Naive thymus-derived CD8-positive, alpha-beta T cell (primary cell): ENCODE measurements at places on chromosomes 7 and 10. TPM values are rescaled to one million over a fixed set of nuclear protein-coding genes. Genes with fewer than 3 reads are reported as not detected.
A peak's percentile ranks its signal among the peaks of the same experiment; 100 is the strongest.

The MGAM2 gene
- not detected for total RNA-seq

The SLC39A12 gene
- total RNA-seq: not detected

The SPDYE16 gene
- 0.26 TPM for total RNA-seq

The NEUROG3 gene
- not detected for total RNA-seq

The HGF gene
- total RNA-seq: not detected

The PHYH gene
- 18.6 TPM for total RNA-seq

The LMOD2 gene
- total RNA-seq: not detected

The APBB1IP gene
- 102 TPM for total RNA-seq

The GIMAP4 gene
- 403 TPM for total RNA-seq

The HTRA1 gene
- not detected for total RNA-seq

DNA sequence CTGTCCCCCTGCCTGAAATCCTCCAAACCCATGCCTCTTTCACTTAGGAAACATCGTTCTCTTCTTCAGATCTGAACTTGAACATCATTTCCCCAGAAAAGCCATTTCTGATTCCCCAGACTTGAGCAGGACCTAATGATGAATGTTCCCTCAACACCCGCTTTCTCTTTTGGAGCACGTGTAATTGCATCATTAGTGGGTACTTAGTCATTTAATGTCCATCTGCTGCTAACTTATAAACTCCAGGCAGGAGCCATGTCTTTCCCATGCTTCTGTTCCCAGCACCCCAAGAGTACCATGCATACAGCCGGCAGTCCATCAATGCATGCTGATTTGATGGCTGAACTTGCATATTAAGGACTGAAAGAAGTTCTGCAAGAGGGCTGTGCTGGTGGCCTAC lies 36.5 kb upstream of the ECHDC3 start:
- H3K27ac ChIP-seq: no peak overlapping the region
- no peaks in the 10 kb centered on the region for H3K27me3 ChIP-seq
- DNase-seq: no peak
- peaks cover 6% of the 10 kb centered on the region for H3K4me1 ChIP-seq
- no peak overlapping the region for H3K4me3 ChIP-seq

- no peak overlapping the region for H3K27ac ChIP-seq
- peaks cover 6% of the 10 kb centered on the region for H3K4me1 ChIP-seq
- H3K36me3 ChIP-seq: no peaks in the 10 kb centered on the region
- no peak overlapping the region for H3K4me3 ChIP-seq
- no peak for DNase-seq
Observed at GRCh38 chr7:90212149-90212495, 582 bp downstream of the STEAP2 start.

GRCh38 chr10:64397125-64397524 lies 875.9 kb downstream of the REEP3 start:
- no peaks in the 10 kb centered on the region for H3K36me3 ChIP-seq
- no peaks in the 10 kb centered on the region for H3K27me3 ChIP-seq
- no peak for DNase-seq
- H3K4me3 ChIP-seq: no peak overlapping the region

GRCh38 chr7:142793156-142793555 lies 22.4 kb downstream of the PRSS2 start:
- H3K27ac ChIP-seq: peak overlapping the region; percentile 100
- peak overlapping the region; percentile 95 for H3K4me3 ChIP-seq
- no peaks in the 10 kb centered on the region for H3K27me3 ChIP-seq
- H3K36me3 ChIP-seq: peaks cover 48% of the 10 kb centered on the region

DNA sequence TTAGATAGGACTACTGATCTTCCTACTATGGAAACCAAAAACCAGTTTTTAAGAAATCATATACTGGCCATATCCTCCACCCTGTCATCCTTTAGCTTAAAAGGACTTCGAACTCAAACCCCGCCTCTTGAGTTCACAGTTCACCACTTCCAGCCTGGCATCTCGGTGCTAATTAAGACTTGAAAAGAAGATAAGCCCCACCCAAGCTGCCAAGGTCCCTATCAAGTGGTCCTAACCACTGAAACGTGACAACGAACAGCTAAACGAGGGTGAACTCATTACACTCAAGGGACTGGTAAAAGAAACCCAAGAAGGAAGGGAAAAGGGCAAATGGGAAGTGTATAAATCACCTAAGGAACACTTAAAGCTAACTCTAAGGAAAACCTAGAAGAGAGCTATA lies 16.1 kb downstream of the COL17A1 start:
- H3K4me1 ChIP-seq: no peaks in the 10 kb centered on the region
- no peaks in the 10 kb centered on the region for H3K36me3 ChIP-seq

DNA sequence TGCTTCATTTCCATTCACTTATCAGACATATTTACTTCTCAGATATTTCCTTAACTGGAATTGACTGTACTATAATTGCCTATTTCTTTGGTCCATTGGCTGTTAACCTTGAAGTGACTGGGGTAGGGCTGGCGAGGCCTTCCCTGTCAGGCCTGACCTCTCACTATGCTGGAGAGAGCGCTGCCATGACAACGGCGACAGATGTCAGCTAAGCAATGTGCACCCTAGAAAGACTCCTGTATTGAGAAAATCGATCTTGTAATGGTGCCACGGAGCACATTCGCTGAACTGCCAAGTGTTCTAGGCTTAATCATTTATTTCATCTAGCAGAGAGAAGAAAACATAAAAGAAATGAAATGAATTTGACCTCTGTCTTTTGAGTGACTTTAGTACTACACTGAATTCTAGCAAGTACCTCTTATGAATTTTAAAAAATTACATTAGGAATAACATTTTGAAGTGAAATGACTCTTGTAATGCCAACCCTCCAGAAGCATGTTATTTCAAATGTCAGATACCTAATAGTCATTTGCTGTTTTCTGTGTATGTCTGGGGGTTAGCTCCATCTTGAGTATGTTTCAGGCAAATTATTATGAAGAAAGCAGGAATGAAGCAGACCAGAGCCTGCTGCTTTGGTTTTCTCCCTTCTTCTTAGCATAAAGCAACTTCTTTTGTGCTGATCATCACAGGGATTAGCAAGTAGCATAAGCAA lies 148.0 kb downstream of the SNX10 start:
- no peaks in the 10 kb centered on the region for H3K4me1 ChIP-seq
- H3K36me3 ChIP-seq: no peaks in the 10 kb centered on the region
- DNase-seq: no peak
- H3K27me3 ChIP-seq: peaks cover 1% of the 10 kb centered on the region
- no peak overlapping the region for H3K27ac ChIP-seq

DNA sequence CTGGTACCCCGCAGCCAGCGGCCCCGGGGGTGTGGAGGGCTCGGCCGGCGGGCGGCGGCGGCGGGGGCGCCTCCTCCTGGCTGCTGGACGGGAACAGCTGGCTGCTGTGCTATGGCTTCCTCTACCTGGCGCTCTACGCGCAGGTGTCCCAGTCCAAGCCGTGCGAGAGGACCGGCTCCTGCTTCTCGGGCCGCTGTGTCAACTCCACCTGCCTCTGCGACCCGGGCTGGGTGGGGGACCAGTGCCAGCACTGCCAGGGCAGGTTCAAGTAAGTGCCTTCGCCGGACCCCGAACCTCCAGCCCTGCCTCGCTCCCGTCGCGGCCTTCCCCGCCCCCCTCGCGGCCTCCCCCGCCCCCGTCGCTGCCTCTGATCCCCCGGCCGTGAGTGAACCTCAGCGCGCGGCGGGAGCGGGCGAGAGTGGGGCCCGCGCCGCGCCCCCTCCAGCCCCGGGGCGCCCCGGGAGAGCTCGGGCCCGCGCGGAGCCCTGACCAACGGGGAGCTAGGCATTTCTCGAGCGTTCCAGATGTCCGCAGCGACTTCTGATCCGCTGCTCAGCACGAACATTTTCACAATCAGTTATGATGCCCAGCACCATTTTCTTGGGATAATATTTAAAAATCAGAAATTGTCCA lies 727 bp downstream of the ATRNL1 start:
- no peak overlapping the region for H3K27ac ChIP-seq
- peaks cover 5% of the 10 kb centered on the region for H3K4me1 ChIP-seq
- peaks cover 63% of the 10 kb centered on the region for H3K27me3 ChIP-seq
- DNase-seq: peak; percentile 12
- peak overlapping the region; percentile 38 for H3K4me3 ChIP-seq

GRCh38 chr7:55250313-55250712 lies 114.8 kb upstream of the LANCL2 start:
- H3K4me3 ChIP-seq: no peak overlapping the region
- peaks cover 60% of the 10 kb centered on the region for H3K27me3 ChIP-seq
- peaks cover 8% of the 10 kb centered on the region for H3K4me1 ChIP-seq

DNA sequence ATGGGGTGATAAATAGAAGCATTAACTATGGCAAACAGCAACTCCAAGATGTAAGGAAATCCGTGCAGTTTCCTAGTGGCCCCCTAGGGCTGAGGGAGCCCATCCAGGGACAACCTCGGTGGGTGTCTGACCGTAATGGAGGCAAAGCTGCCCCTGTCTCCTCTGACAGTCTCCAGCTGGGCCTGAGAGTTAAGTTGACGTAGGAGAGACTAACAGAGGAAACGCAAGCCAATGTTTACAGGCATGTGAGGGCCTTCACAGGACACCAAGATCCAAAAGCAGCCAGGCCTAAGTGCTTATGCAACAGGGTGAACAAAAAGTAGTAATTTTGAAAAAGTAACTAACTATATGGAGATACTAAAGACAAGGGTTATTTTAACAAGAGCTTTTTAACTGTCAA lies 330.0 kb upstream of the C7orf33 start:
- no peak for DNase-seq
- no peak overlapping the region for H3K4me3 ChIP-seq
- H3K27ac ChIP-seq: no peak overlapping the region
- no peaks in the 10 kb centered on the region for H3K36me3 ChIP-seq
- H3K27me3 ChIP-seq: peaks cover 11% of the 10 kb centered on the region

GRCh38 chr10:102649797-102650654 lies 5.7 kb downstream of the TRIM8 start:
- no peaks in the 10 kb centered on the region for H3K27me3 ChIP-seq
- peak overlapping the region; percentile 91 for H3K27ac ChIP-seq
- H3K36me3 ChIP-seq: peaks cover 6% of the 10 kb centered on the region
- no peak for DNase-seq

DNA sequence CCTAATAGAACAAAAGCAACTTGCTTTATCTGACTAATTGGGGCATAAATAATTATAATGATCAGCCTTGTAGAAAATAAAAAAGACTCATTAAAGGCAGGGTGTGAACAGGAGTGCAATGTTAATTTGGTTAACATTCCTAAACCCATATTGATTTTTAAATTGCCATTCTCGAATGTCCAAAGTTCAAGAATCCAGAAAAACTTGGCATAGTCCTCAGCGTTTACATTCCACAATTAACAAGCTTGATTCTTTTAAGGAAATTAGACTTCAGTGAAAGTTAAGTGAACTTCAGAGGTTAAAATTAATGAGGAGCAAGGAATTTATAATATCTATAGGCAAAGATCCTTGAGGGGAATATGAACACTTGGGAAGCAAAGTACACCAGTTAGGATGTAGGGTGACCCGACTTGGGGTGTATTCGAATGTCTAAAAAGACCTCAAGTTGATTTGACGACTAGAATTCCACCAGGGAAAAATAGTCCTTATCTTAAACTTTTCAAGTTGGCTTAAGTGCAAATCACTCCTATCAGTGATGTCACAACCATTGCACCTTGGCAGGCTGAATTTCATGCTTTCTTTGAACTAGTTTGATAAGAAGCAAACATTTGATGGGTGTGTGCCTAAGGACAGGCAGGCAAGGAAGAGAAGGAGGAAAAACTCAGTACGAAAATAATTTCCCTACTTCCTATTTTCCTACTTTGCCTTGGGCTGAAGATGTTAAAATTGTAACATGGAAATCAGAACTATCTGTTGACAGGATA lies 830.4 kb upstream of the COBL start:
- no peak overlapping the region for H3K4me3 ChIP-seq
- no peaks in the 10 kb centered on the region for H3K27me3 ChIP-seq
- no peak for DNase-seq
- H3K27ac ChIP-seq: no peak overlapping the region

GRCh38 chr10:127081851-127082345 lies 114.5 kb downstream of the INSYN2A start:
- DNase-seq: no peak
- H3K4me1 ChIP-seq: no peaks in the 10 kb centered on the region
- H3K27me3 ChIP-seq: no peaks in the 10 kb centered on the region
- H3K36me3 ChIP-seq: no peaks in the 10 kb centered on the region
- H3K4me3 ChIP-seq: no peak overlapping the region

GRCh38 chr7:50615519-50616080 lies 50.4 kb upstream of the DDC start:
- no peak overlapping the region for H3K27ac ChIP-seq
- H3K36me3 ChIP-seq: no peaks in the 10 kb centered on the region
- H3K4me1 ChIP-seq: peaks cover 15% of the 10 kb centered on the region

- no peak overlapping the region for H3K4me3 ChIP-seq
- H3K36me3 ChIP-seq: no peaks in the 10 kb centered on the region
- H3K27ac ChIP-seq: peak overlapping the region; percentile 28
- peaks cover 11% of the 10 kb centered on the region for H3K4me1 ChIP-seq
- no peak for DNase-seq
- no peaks in the 10 kb centered on the region for H3K27me3 ChIP-seq
Observed at GRCh38 chr7:1457059-1457948, 2.0 kb downstream of the MICALL2 start.

GRCh38 chr7:139797607-139798006 lies 19.8 kb upstream of the HIPK2 start:
- DNase-seq: no peak
- H3K4me3 ChIP-seq: no peak overlapping the region
- no peak overlapping the region for H3K27ac ChIP-seq
- no peaks in the 10 kb centered on the region for H3K27me3 ChIP-seq
- peaks cover 8% of the 10 kb centered on the region for H3K36me3 ChIP-seq

DNA sequence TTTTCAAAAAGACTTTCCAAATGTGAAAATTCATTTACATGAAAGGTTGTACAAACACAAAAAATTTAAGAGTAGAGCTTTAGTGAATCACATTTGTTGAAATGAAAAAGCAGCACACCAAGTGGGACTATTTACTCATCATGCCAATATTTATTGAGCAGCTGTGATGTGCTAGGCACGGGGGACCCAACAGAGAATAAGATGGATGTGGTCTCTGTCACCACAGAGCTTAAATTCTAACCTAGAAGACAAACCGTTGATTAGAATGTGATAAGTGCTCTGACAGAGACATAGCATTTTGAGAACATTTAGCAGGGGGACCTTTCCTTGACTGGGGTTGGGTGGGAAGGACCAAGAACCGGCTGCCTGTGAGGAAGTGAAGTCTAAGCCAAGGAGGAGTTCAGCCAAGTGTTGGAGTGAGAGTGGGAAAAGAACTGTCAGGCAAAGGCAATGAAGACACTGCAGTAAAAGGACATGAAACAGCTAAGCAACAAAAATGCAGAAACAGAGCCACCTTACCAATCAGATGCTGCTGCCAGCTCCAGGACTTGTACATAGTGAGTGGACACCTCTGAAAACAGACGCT lies 19.1 kb downstream of the ADAM12 start:
- H3K27ac ChIP-seq: no peak overlapping the region
- H3K27me3 ChIP-seq: peaks cover 2% of the 10 kb centered on the region
- no peaks in the 10 kb centered on the region for H3K4me1 ChIP-seq

DNA sequence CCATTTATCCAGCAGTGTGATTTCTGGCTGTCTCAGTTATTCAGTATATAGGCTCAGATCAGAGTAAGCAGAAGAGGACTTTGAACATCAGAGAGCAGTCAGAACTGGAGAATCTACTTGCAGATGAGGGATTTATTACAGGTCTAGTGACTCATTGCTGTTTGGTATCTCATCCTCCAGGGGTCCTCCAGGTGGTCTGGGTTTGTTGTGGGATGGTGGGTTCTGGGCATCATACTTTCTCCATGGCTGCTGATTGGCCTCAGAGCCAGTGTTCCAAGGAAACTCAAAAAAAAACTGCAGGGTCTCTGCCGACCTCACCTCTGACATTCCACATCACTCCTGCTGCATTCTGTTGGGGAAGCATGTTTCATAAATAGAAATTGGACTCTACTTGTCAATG lies 214.8 kb downstream of the CNTNAP2 start:
- no peak overlapping the region for H3K4me3 ChIP-seq
- no peaks in the 10 kb centered on the region for H3K27me3 ChIP-seq
- no peaks in the 10 kb centered on the region for H3K4me1 ChIP-seq
- H3K27ac ChIP-seq: no peak overlapping the region
- H3K36me3 ChIP-seq: no peaks in the 10 kb centered on the region
